ENCODE measurements at places on chromosomes 7 and 10. TPM values are rescaled to one million over a fixed set of nuclear protein-coding genes. Genes with fewer than 3 reads are reported as not detected.

DNA sequence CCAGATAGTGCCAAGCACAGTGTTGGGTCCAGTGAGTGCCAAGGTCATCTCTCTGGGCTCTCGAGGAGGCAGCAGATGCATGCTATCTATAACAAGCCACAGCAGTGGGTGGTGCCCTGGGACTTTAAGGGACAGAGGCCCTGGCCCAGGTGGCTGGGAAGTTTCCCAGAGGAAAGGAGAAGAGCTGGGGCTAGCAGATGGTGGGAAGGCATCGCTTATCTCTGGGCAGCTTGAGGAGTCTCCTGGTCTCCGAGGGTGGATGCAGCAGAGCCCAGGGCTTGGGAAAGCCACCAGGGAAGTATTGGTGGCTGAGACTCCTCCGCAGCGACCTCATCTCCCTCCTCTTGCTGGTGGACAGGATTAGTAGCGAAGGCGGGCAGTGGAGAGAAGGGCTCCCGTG, 63.4 kb upstream of the LRRC4 start:
- no peak for DNase-seq

DNA sequence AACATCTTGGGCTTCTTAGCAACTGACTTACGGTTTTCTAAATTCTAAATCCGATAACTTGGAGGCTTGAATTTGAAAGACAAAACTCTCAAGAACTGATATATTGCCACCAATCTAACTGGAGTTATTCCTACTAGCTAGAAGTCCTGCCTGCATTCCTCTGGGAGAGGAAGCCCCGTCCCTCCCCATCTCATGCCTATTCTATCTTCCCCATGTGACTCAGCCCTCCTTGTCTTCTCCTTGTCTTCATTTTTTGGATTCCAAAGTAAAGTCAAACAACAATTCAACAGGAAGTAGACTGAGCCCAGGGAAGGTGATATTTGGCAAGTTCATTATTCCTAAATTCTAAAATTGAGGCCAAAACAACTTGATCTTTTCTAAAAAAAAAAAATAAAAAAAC, 587.7 kb downstream of the KCNMA1 start:
- no peak for DNase-seq

FZD8 gene
- total RNA-seq = 1.6 TPM

- DNase-seq = no peak
Observed at GRCh38 chr7:28580665-28581064, 168.3 kb downstream of the CREB5 start.

DNA sequence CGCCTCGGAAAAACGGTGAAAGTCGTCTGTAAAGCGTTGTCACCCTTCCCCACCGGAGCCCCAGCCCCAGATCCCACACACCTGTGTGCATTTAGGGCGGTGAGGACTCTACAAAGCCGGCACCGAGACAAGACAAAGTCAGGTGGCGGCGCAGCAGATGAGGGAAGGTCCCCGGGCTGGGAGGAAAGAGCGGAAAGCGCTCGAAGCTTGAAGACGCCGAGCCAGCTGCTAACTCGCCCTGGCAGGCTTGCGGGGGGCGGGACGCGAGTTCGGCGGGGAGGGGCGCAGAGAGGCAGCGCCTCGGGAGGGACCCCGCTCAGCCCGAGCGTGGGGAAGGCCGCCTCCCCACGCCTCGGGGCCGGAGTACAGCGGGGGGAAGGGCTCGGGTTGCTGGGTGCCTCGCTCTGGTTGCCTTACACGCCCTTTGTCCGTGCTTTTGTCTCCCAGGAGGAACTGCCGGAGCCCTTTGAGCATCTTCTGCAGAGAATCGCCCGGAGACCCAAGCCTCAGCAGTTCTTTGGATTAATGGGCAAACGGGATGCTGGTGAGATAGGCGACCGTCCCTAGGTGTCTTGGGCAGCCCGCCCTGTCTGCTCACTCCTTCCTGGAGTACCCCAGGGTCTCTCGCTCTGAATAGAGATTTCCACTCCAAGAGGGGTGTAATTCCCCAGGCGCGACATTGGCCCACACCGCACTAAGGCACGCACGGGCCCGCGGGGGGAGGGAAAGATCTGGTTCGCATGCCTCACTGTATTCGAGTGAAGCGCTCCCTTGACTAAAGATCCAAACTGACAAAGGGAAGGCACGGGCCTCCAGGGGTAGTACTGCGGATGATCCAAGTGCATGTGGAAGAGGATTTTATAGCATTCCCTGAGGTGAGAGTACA, 1.6 kb downstream of the TAC1 start:
- DNase-seq = no peak

DNA sequence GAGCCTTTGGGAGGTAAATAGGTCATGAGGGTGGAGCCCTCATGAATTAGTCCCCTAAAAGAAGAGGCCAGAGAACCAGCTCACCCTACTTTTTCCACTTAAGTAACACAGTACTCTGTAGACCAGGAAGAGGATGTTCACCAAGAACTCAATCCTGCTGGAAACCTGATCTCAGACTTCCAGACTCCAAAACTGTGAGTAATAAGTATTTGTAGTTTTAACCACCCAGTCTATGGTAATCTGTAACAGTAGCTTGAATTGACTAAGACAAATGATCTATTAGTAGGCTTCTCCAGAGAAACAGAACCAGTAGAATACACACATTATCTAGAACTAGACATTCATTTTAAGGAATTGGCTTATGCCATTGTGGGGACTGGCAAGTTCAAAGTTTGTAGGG, 51.5 kb downstream of the ANKMY2 start:
- DNase-seq = no peak
